ENCODE measurements at places on chromosomes 3 and 15.

- DNase-seq: no peak
These were observed 85.7 kb downstream of the FBLN2 start for GRCh38 chr3:13634615-13635014.

GRCh38 chr3:15795651-15796308 is 2.0 kb downstream of the ANKRD28 start:
- DNase-seq: peak; percentile 87

DNA sequence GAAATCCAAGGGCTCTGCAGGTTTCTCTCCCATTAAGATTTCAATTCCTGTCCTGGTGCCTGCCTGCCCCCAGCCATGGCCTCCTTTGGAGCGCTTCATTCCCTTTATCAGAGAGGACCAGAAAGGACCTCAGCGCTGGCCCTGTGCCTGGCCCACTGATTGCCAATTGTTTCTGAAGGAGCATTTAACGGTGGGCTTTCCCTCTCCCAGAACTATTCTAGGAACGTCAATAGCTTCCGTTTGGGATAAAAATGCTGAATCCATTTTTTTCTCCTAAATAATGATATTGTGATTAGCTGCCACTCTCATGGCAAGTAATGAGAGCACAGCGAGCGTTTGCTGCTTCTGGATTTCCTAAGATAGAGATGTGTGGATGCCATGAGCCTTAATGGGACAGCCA is 12.2 kb upstream of the SLC6A1 start:
- no peak for DNase-seq

DNA sequence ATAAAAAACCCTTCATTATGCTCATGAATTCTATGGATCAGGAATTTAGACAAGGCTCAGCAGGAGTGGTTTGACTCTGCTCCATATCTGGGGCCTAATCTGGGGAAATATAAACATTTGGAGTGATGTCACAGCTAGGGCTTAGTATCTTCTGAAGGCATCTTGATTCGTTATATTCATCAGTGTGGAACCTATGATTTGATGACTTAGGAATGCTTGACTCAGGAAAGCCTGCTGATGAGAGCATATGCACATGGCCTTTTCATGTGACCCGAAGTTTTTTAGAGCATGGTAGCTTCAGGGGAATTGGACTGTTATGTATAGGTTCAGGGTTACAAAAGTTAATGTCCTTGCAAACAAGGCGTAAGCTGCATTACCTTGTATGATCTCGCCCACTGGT is 184.9 kb upstream of the LRRC3B start:
- no peak for DNase-seq

DNA sequence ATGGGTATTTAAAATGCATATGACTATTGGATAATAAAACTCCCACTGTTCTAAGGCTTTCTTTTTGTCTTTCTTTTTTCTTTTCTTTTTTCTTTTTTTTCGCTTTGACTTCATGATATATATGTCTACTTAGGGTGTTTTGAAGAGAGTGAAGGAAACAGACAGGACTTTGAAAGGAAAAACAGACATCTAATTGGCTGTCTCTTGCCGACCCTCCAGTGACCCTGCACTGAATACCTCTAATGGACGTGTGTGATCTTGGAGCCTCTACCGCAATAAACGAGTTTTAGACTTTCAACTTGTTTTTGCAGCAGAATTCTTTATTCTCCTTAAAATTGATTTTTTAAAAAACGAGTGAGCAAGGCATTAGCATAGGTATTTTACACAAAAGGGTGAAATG is 158.1 kb upstream of the NR2F2 start:
- no peak for DNase-seq

GRCh38 chr3:45677033-45677446 is 12.2 kb upstream of the SACM1L start:
- DNase-seq: no peak

GRCh38 chr3:141498598-141499223 is 11.9 kb downstream of the RASA2 start:
- DNase-seq: peak; percentile 96

DNA sequence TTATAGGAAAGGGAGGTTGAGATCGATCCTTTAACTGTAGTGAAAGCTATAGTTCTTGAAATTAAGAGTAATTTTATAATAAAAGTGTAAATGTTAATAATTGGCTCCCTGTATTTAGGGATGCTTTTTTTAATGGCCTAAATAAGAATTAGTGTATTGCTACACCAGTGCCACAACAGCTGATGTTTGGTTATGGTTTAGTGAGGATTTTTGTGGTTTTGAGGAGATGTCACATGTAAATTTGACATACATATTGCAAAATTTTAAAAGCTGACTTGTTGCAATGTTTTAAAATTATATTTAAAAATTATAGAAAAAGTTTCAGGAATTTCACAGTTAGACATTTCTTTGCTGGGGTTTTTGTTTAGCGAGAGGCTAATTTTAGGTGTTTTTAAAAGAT is 3.9 kb downstream of the TSC22D2 start:
- DNase-seq: peak; percentile 27

- DNase-seq: peak; percentile 65
These were observed 27.2 kb upstream of the ATP11B start for GRCh38 chr3:182766099-182766498.

- DNase-seq: peak; percentile 23
These were observed 220.7 kb upstream of the DNAJC19 start for GRCh38 chr3:181210275-181210674.

GRCh38 chr3:128468285-128468790 is 1.6 kb upstream of the DNAJB8 start:
- DNase-seq: no peak

DNA sequence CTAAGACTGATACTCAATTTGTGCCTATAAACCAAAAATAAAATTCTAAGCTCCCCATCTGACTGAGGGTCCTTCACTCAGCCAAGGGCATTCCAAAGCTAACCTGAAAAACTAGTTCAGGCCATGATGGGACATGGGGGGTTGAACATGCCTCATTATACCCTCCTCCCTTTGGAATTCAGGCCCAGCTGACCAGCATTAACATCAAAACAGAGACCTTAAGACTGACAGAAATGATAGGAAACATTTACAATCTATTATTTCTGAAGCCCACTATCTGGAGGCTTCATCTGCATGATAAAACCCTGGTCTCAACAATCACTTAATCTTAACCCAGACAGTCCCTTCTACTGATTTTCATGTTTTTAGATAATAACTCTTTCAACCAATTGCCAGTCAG is 140.4 kb downstream of the ANO10 start:
- no peak for DNase-seq

GRCh38 chr3:101633186-101633585 is 43.7 kb downstream of the ZBTB11 start:
- no peak for DNase-seq

DNA sequence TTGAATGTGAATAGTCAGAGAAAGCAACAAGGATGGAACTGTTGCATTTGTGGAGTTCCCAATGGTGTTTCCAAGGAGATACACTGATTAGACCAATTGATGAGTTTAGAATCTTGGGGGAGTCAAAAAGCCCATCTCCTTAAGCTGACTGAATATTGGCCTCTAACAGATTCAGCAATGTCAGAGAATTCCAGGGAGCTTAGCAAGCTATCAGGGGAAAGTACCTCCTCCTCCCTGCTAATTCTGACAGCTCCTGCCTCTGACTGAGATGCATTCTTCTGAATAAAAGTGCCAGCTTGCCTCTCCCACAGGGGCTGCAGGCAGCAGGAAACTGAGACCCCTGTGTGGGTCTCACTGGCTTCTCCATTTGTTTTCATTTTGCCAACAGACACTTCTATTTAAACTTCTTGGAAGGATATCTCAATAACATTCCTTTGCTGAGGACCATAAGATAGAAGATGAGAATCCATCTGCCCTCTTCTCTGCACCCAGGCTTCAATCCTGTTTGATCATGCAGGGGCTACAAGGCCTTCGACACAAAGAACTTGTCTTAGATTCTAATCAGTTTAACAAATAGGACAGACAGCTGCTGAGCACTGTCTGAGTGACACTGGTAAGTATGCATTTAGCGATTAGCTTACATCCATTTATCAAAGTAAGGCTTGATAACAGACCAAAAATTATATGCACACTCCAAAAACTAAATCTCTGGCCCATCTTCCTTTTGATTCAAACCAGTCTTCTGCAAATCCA is 1080.8 kb downstream of the TUSC7 start:
- no peak for DNase-seq

- DNase-seq: no peak
These were observed 350.8 kb downstream of the PTPRG start for GRCh38 chr3:61912158-61912557.

DNA sequence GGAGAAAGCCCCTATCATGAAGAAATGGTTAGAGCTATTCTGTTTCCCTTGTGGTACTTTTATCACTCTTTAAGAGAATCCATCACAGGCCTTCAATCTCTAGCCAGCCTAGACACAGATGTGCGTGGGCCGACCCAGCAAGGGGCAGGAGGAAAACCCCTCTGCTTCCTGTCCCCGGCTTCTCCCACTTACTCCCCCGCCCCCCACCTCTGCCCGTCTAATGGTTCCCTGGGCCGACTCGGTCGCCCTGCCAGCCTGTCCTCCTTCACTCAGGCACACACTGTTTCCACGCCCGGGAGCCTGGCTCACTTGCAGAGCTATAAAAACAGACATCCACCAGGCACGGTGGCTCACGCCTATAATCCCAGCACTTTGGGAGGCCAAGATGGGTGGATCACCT is 58.3 kb upstream of the TFRC start:
- DNase-seq: no peak

- DNase-seq: peak; percentile 74
These were observed 9.7 kb upstream of the SCAANT1 start for GRCh38 chr3:63921741-63922482.

- peak; percentile 57 for DNase-seq
These were observed 431 bp downstream of the PFKFB4 start for GRCh38 chr3:48555949-48556795.

- no peak for DNase-seq
These were observed 1764.4 kb downstream of the OTOL1 start for GRCh38 chr3:163261056-163261455.

- peak; percentile 76 for DNase-seq
These were observed 538 bp downstream of the ATOSA start for GRCh38 chr15:52678468-52679231.

DNA sequence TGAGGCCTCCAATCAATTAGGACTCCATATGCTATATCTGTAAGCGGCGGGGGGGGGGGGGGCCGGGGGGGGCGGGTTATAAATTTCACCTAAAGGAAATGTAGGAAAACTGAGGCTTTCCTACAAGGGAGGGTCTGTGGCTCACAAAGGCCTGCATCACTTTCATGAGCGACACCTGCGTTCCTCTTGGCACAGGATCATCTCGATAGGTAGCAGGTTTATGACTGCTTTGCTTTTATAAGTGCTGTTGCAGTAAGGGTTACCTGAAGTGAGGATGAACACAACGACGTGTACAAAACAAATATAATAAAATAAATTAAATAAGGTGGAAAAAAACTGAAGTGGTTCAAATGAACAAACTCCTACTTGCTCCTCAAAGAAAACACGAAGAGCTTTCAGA is 194.3 kb downstream of the FOXP1 start:
- DNase-seq: no peak

DNA sequence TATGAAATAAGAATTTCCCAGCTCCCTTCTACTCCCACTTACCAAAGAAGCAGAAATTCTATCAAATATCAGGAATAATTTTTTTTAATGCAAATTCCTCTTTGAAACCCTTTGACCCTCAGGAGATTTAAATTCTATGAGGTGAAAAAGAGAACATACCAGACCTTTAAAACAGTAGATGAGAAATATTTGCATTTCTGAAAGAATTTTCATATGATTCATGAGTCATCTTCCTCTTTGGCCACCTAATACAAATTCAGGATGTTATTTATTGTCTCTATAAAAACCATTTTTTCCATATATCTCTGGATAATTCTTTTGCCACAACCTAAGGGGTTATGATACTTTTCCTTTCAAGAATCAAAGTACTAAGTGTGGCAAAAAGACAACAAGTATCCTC is 67.3 kb upstream of the ST3GAL6 start:
- DNase-seq: no peak

DNA sequence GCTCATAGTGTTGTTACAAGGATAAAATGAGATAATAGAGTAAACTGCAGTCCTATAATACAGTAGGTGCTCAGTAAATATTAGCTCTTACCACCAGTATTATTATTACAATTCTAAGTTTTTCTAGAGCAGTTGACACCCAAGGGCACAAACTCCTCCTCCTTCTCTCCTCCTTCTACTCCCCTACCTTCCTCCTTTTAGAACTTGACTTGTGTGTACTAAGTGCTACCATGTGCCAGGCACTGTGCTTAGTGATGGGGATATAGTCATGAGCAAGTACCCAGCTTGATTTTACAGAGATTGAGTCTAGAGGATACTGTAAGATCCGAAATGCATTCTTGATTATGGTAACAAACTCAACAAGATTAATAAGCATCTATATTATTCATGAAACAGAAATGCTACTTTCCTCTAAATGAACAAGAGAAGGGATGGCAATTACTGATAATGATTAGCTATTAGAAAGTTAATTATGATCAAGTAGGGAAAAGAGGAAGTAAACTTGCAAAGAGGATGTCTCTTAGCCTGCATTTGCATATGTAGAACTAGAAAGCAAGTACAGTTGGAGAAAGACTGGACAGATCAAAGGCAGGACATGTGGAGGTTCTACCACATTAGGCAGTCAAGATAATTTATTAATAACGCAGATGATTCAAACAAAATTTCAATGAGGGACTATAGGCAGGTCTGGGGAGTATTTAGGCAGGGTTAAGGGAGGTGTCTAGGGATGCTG is 72.3 kb downstream of the CLDN11 start:
- no peak for DNase-seq

DNA sequence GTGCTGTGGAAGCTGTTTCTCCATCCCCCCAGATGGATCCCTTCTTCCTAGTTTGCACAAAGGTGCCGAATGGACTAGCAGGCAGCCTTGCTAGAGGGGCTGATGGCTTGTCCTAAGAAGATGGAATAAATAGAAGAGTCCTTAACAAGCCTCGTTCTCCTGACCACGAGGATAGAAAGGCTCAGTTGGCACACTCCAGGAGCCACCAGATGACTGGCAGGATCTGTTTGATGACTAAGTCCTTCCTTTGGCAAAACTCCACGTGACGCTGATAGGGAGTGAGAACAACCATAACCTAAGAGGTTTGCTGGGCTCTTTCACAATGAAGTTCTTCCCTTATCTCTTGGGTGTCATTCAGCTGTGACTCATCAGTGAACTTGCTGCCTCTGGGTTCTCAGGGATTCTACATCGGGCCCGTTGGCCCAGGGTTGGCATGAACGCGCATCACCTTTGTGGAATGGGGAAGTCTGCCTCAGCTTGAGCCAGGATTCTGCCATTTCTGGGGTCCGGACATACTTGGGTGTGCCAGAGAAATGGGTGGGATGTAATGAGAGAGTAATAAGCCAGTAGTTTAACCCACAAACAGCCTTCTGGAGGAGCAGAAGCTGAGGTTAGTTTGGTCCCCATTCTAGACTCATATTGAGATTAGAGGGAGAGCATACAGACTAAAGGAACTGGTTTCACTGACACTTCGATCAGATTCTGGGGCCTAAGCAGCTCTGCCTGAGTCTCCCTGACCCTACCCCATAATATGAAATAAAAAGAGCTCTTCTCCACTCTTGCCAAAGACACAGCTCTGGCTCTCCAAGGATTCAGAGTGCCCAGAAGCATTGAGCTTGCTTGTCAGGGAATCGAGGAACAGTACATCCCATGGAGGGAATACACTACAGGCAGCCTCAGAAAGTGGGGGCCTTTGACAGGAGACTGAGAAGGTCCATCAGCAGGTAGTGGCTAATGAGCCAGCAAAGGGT is 2.0 kb upstream of the MELTF start:
- no peak for DNase-seq

GRCh38 chr3:196192524-196193051 is 18.6 kb downstream of the ZDHHC19 start:
- DNase-seq: no peak

GRCh38 chr3:186994000-186994955 is 64.0 kb downstream of the ST6GAL1 start:
- DNase-seq: no peak
